ENCODE measurements at places on chromosomes 7 and 10.

GRCh38 chr7:137316648-137317353, 26.7 kb downstream of the PTN start:
- DNase-seq, result no peak

GRCh38 chr7:15515252-15515651, 46.6 kb downstream of the AGMO start:
- DNase-seq, result no peak

DNA sequence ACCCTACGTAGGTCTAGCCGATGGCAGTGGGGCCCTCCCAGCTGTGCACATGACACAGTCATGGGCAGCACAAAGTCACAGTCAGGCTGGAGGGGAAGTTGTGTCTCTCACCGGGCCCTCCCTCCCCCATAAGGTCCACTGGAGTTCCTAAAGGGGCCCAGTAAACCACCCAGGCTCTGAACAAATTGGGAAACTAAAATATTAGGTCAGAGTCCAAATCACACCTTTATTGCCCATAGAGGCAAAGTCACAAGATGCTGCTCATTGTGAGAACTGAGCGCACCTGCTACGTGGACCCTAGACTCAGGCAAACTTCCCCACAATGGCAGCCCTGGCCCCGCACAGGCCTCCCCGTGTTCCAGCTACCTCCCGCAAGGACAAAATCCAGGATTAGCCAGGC, 45.2 kb upstream of the SH2B2 start:
- no peak for DNase-seq

GRCh38 chr7:24024276-24025068, 259.5 kb upstream of the NPY start:
- no peak for DNase-seq

DNA sequence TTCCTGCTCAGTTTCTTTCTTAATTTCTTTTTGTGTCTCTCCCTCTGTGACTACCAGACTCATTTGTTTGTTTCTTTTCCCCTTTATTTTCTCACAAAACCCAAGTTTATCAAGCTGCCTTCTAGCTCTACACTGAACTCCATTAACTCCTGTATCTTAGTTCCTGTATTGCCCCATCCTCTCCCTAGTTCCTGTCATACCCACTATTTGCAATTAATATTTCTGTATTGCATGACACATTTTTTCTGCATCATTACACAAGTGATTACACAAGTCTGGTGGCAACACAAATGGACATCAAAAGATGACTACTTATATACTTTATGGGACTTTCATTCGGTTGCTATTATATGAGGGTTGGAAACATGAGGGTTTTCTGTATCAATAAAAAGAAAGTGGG, 26.9 kb upstream of the OR9A4 start:
- DNase-seq, result no peak

DNA sequence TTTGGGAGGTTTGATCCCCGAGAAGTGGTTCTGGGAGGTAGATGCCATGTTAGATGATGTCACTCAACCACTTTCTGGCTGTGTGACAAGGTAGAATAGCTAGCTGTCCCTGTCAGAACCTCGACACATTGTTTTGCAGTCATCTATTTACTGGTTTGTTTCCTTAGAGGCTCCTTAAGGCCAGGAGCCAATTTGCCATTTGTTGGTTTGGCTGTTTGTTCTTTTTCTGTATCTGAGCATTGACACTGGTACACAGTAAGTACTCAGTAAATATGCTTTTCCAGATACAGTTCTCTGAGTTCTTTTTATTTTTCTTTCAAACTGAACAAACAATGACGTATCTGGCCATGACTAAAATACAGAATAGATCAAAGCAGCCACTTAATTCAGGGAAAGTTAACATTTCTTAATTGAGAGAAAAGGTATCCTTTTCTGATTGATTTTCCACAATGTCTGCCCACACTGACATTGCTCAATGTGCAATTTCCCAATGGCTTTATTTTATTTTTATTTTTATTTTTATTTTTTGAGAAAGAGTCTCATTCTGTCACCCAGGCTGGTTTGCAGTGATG, 121.6 kb downstream of the SPAG6 start:
- no peak for DNase-seq

Measured in DND-41 (cell line).